Neural progenitor cell (in vitro differentiated cells): ENCODE measurements at places on chromosomes 13 and 19.

GRCh38 chr13:36745436-36745835 lies 71.6 kb downstream of the SERTM1 start:
- H3K36me3 ChIP-seq, result no peaks in the 10 kb centered on the region
- DNase-seq, result no peak
- H3K4me3 ChIP-seq, result no peak overlapping the region
- no peak overlapping the region for H3K27ac ChIP-seq
- H3K27me3 ChIP-seq, result no peaks in the 10 kb centered on the region
- no peaks in the 10 kb centered on the region for H3K4me1 ChIP-seq

GRCh38 chr13:84630476-84630875 lies 748.2 kb upstream of the SLITRK1 start:
- H3K4me1 ChIP-seq, result peaks cover 6% of the 10 kb centered on the region
- H3K4me3 ChIP-seq, result no peak overlapping the region
- no peaks in the 10 kb centered on the region for H3K36me3 ChIP-seq
- no peaks in the 10 kb centered on the region for H3K27me3 ChIP-seq
- no peak for DNase-seq
- no peak overlapping the region for H3K27ac ChIP-seq

- H3K27ac ChIP-seq, result no peak overlapping the region
- H3K4me3 ChIP-seq, result no peak overlapping the region
- DNase-seq, result peak; percentile 45
- H3K36me3 ChIP-seq, result no peaks in the 10 kb centered on the region
Measured at GRCh38 chr13:97028441-97029299, 34.4 kb upstream of the OXGR1 start.

GRCh38 chr13:44053208-44053607 lies 173.5 kb downstream of the LACC1 start:
- H3K4me1 ChIP-seq, result peaks cover 13% of the 10 kb centered on the region
- no peaks in the 10 kb centered on the region for H3K36me3 ChIP-seq
- no peaks in the 10 kb centered on the region for H3K27me3 ChIP-seq
- no peak overlapping the region for H3K27ac ChIP-seq

DNA sequence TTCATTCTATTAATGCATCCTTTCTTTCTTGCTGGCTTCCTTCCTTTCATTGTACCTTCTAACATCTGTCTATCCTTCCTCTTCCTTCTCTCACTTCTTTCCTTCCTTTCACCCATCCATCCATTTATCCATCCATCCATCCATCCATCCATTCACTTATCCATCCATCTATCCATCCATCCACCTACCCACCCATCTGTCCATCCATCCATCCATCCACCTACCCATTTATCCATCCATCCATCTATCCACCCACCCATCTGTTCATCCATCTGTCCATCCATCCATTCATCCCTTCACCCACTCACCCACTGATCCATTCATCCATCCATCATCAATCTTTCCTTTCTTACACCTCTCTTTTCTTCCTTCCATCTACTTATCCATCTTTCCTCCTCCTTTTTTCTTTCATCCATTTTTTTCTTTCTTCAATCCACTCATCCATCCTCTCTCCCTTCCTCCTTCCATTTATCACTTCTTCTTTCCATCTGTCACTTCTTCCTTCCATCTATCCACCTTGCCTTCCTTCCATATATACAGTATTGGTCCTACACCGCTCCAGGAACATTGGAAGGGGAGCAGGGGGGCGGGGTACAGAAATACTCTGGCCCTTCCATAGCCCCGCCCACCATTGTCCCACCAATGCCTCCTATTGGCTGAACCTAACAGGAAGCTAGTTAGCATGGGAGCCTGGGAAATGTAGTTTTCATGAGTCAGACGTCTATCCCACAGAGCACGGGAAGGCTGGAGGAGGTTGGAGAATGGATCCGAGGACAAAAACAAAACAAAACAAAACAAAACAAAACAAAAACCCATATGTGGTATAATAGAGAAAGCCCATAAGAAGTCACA lies 45.9 kb downstream of the MBD3L1 start:
- no peaks in the 10 kb centered on the region for H3K27me3 ChIP-seq
- DNase-seq, result peak; percentile 2
- H3K27ac ChIP-seq, result no peak overlapping the region
- H3K36me3 ChIP-seq, result no peaks in the 10 kb centered on the region
- H3K4me1 ChIP-seq, result no peaks in the 10 kb centered on the region

DNA sequence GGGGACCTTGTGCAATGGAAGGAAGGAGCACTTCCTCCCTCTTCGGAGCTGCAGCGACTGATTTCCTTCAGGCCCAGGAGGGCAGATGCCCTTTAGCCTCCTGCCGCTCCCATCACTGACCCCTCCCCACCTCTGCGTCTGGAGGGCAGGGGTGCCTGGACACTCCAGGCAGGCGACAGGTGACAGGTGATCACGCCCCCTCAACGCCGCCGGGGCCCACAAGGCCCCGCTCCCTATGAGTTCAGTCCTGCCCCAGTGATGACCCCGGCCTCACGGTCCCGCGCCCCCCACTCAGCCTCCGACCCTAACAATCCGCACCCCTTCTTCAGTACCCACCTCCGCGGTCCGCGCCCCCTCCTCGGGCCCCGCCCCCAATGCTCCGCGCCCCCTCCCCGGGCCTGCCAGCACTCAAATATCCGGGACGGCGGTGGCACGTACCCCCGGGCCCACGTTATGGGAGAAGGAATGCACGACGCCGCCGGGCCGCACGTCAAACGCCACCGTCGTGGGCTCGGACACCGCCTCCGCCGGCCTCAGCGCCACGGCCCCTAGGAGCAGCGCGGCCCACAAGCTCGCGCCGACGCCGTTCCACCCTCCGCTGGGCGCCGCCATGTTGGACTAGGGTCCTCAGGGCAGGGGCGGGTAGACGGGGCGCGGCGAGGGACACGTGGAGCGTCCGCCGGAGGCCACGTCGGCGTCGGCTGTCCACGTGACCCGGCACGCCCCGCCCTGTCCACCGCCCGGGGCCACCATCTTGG lies at the start of gene MYDGF:
MYDGF (minus strand) TSS at position 620 of the 758 bp plus-strand sequence; CDS start at position 612, 8 bp downstream.
- DNase-seq, result peak; percentile 97
- H3K36me3 ChIP-seq, result no peaks in the 10 kb centered on the region
- no peaks in the 10 kb centered on the region for H3K27me3 ChIP-seq
- peak within 1 kb of the TSS; percentile 49 for H3K27ac ChIP-seq
- peaks cover 3% of the 10 kb centered on the region for H3K4me1 ChIP-seq
- H3K4me3 ChIP-seq, result peak within 1 kb of the TSS; percentile 97

- peaks cover 9% of the 10 kb centered on the region for H3K36me3 ChIP-seq
- H3K27me3 ChIP-seq, result no peaks in the 10 kb centered on the region
- H3K4me1 ChIP-seq, result peaks cover 63% of the 10 kb centered on the region
- H3K27ac ChIP-seq, result peak overlapping the region; percentile 86
- DNase-seq, result peak; percentile 55
- H3K4me3 ChIP-seq, result peak overlapping the region; percentile 71
Measured at GRCh38 chr13:106530171-106530851, 5.2 kb downstream of the EFNB2 start.

- H3K4me1 ChIP-seq, result peaks cover 7% of the 10 kb centered on the region
- no peaks in the 10 kb centered on the region for H3K36me3 ChIP-seq
- H3K4me3 ChIP-seq, result peak overlapping the region; percentile 90
- DNase-seq, result no peak
Measured at GRCh38 chr19:15448044-15448777, 1.5 kb downstream of the WIZ start.

DNA sequence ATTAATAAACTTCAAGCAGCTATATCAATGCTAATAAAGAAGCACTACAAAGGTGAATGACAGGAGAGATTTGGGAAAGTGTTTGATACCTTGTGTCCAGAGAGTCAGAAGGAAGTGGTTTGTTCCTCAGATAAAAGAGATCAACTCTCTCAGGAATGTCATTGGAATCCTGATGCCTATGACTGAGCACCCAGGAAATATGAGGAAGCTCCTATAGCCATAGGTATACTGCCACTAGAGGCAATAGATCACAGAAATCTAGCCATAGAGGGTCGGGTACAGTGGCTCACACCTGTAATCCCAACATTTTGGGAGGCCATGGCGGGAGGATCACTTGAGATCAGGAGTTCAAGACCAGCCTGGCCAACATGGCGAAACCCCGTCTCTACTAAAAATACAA lies 612.6 kb downstream of the DACH1 start:
- H3K4me3 ChIP-seq, result no peak overlapping the region
- peak; percentile 4 for DNase-seq
- no peaks in the 10 kb centered on the region for H3K27me3 ChIP-seq
- no peaks in the 10 kb centered on the region for H3K36me3 ChIP-seq
- H3K4me1 ChIP-seq, result peaks cover 15% of the 10 kb centered on the region

GRCh38 chr19:23769691-23770468 lies 11.2 kb upstream of the ZNF681 start:
- H3K27ac ChIP-seq, result no peak overlapping the region
- H3K4me1 ChIP-seq, result peaks cover 2% of the 10 kb centered on the region
- DNase-seq, result no peak
- H3K36me3 ChIP-seq, result peaks cover 10% of the 10 kb centered on the region
- H3K27me3 ChIP-seq, result no peaks in the 10 kb centered on the region
- no peak overlapping the region for H3K4me3 ChIP-seq

DNA sequence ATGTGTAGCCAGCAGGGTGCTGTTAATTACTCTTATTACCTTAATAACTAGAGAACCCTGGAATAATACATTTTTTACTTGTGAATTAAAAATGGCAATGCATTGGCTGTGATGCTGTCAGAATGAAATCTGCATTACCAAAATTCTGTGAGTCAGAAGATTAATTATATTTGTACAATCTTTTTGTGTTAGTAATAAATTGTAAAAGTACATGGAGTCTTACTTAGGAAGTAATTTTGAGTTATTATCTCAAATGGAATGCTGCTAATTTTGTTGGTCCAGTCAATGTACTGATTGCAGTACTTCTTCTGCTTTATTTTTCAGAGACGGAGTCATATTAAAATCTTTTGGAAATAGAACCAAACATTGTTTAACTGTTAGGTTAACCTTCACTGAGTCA lies 152.0 kb upstream of the SLC10A2 start:
- no peak overlapping the region for H3K27ac ChIP-seq
- H3K4me1 ChIP-seq, result no peaks in the 10 kb centered on the region
- no peak overlapping the region for H3K4me3 ChIP-seq
- H3K36me3 ChIP-seq, result no peaks in the 10 kb centered on the region
- no peaks in the 10 kb centered on the region for H3K27me3 ChIP-seq
- DNase-seq, result no peak

DNA sequence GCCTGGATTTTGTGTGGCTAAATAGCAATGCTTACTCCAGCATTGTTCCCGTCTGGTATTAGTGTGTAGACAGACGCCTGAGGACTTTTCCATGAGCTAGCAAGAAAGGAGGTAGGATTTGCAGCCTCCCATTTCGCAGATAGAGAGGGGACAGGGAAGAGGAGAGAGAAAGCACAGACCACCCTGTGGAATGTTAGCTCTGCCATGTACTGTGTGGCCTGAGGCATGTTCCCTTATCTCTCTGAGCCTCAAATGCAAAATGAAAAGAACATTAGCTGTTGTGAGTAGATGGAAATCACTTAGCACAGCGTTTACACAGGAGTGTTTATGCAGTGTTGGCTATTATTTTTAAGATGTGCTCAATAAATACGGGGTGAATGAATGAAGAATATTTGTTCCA lies 45.5 kb downstream of the OLFM4 start:
- H3K27ac ChIP-seq, result no peak overlapping the region
- no peaks in the 10 kb centered on the region for H3K27me3 ChIP-seq
- no peaks in the 10 kb centered on the region for H3K36me3 ChIP-seq
- H3K4me3 ChIP-seq, result no peak overlapping the region
- H3K4me1 ChIP-seq, result peaks cover 35% of the 10 kb centered on the region

DNA sequence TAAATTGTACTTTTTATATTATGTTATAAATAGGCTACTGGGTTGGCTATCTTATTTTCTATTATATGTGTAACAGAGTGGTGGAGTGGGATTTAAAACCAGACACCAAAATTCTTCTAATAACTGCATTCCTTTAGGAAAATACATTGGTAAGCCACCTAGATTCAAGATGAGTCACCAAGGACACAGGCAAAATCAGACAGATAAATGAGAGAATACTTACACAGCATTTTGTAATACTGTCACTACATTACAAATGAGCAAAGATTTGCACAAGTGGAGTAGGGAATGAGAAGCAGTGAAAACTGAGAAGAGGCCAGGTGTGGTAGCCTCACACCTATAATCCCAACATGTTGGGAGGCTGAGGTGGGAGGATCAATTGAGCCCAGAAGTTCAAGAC lies 6.2 kb upstream of the SPART start:
- H3K4me1 ChIP-seq, result no peaks in the 10 kb centered on the region
- no peak for DNase-seq
- H3K4me3 ChIP-seq, result no peak overlapping the region

- DNase-seq, result peak; percentile 70
- no peak overlapping the region for H3K27ac ChIP-seq
- H3K4me3 ChIP-seq, result no peak overlapping the region
- peaks cover 3% of the 10 kb centered on the region for H3K4me1 ChIP-seq
Measured at GRCh38 chr19:38769635-38770211, 3.6 kb downstream of the LGALS7 start.

- no peak overlapping the region for H3K27ac ChIP-seq
- H3K4me3 ChIP-seq, result no peak overlapping the region
- H3K27me3 ChIP-seq, result no peaks in the 10 kb centered on the region
- no peak for DNase-seq
Measured at GRCh38 chr13:95181586-95181985, 119.7 kb downstream of the ABCC4 start.
